Stimulated activated CD4-positive, alpha-beta T cell treated with anti-CD3 and anti-CD28 coated beads, Interleukin-1b, Interleukin-23, amount 100 ng/mL, for 1 hour (primary cell): ENCODE measurements at places on chromosomes 11 and 22.
A peak's percentile ranks its signal among the peaks of the same experiment; 100 is the strongest.

DNA sequence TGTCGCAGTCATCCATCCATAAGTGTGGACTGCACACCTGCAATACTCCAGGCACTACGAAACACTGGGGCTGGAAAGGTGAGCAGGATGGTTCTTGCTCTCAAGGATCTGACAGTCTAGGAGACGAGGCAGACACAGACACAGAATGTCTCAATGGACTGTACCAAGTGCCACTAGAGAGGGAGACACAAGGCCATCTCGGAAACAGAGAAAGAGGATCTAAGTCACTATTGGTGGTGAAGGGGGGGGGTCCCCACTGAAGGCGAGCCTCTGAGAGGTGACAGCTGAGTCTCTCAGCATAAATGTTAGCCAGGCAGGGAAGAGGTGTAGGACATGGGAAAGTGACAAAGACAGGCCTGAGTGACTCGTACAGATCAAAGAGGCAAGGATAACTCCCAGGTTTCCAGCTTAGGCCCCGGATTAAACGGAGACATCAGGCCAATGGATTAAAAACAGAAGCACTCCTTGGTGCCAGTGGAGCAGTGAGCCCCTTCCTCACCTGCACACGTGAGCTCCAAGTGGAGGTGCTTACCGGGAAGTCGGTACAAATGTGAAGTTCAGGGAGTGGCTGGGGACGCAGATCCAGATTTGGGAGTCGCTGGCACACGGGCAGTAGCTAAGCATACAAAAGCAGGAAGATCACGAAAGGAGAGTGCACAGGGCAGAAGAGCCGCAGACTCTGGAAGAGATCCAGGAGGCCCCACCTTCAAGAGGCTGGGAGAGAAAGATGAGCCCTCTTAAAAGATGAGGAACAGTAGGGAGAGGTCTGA, 117.2 kb downstream of the MICAL3 start:
- no peak for DNase-seq

- peak; percentile 1 for DNase-seq
Observed at GRCh38 chr22:25334162-25334490, 114.7 kb downstream of the CRYBB2 start.

DNA sequence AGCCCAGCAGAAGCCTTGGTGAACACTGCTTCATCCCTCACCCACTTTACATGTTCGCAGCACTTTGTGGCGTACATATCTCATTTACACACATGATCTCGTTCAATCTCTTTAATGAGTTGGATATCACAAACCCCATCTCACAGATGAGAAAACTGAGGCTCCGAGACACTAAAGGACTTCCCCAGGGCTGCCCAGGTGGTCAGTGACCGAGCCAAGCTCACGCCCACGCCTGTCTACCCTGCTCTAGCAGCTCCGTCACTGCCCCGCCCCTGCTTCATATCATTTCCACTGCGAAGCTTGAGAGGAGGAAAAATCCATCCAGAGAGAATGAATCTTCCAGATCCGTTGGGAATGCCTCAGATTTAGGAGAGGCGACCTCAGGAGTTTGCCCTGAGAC, 11.8 kb upstream of the DSCAML1 start:
- no peak for DNase-seq

DNA sequence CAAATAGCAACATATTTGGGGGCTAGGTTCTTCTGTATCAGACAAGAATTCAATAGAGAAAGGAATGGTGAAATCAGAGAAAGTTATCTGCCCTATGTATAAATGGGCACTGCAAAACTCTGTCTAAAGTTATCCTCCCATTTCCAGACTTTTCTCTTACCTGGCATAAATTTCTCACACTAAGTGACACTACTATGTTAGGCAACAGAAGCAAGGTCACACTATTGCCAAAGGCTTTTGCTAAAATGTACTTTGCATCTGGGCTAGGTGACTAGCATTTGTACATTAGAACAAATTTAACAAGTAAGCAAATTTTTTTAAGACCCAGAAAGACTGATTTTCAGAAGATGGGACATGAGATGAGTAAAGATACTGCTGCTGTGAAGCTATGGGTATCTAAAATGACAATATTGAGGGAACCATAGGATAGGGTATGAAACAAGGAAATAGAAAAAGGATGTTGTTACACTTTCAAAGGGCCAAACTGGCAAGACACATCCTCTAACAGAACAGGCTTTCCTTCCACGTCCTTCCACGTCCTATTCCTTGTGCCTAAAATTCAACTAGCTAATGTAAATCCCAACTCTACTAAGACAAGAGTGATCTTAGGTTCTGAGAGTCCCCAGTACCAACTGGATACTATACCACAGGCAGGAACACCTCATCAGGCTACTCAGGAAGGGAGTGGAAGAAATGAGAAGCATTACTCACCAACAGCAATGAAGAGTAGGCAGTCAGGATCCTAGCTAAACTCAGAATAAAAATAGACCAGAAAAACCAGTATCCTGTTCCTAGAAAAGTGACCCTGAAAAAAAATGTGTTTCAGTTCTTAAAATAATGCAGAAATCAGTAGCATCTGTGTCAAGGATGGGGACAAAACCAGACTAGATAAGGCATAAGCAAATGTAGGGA, 22.6 kb downstream of the GDPD4 start:
- DNase-seq: no peak

DNA sequence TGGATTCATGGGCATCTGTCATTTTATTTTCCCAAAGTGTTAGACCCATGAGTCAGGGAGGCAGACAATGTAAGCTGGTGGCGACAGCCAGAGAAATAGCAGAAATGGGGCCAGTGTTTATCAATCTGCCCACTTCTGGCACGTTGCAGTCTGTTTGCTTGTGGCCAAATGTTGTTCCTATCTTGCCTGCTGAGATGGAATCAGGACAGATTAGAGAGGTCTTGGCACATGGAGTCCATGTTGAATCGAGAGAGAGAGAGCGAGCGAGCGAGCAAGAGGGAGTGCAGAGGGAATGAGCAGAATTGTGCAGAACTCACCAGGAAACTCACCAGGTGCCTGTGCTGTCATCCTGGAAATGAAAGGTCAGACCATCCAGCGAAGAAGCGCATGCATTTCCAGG, 21.9 kb upstream of the PARVG start:
- DNase-seq: no peak

DNA sequence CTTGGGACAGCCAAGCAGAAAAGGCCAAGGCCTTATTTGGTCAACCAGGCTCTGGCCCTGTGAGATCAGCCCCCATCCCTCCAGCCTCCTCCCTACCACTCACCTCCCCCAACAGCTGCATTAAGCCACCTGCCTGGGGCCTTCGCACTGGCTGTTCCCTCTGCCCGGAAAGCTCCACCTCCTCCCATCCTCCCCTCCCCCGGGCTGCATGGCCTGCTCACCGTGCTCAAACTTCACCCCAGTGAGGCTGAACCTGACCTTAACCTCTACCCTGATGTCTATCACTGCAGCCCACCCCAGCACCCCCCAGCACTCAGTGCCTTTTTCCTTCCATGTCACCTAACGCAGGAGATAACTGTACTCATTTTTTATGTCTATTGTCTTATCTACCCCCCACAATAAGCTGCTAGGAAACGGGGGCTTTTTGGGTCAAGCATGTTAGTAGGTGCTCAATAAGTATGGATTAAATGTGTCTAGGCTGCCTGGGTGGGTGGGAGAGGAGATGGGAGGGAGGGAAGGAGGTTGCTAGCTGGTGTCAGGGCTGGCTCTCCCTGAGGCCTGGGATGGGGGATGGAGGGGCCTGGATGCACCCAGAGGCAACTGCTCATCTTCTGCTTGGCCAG, 912 bp downstream of the PTPRCAP start:
- peak; percentile 47 for DNase-seq

DNA sequence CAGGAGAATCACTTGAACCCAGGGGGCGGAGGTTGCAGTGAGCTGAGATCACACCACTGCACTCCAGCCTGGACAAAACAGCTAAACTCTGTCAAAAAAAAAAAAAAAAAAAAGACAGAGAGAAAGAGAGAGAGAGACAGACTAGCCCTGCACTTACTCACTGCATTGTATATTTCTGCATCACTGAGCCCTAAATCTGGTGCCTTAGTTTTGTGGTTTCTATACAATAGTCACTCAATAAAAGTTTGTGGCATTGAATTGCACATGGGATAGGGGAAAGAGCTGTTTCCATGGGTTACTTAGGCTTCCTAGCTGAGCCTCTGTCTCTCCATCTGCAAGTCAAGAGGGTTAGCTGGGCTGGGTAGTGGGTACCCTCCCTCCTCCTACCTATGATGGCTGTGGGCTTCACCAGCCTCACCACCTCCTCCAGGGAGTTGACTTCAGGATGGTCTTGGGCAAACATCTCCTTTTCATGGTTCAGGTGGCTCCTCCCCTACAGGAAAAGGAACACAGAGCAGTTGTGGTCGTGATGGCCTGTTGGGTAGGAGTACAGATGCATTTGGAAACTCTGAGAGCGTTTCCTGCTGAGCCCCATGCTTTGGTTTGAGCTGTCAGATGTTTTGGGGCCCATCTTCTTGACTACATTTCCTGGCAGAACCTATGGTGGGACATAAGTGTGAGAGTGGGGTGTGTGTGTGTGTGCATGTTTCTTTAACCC, 73.2 kb downstream of the CCDC81 start:
- no peak for DNase-seq

- no peak for DNase-seq
Observed at GRCh38 chr11:67312187-67313021, 9.1 kb downstream of the SSH3 start.

DNA sequence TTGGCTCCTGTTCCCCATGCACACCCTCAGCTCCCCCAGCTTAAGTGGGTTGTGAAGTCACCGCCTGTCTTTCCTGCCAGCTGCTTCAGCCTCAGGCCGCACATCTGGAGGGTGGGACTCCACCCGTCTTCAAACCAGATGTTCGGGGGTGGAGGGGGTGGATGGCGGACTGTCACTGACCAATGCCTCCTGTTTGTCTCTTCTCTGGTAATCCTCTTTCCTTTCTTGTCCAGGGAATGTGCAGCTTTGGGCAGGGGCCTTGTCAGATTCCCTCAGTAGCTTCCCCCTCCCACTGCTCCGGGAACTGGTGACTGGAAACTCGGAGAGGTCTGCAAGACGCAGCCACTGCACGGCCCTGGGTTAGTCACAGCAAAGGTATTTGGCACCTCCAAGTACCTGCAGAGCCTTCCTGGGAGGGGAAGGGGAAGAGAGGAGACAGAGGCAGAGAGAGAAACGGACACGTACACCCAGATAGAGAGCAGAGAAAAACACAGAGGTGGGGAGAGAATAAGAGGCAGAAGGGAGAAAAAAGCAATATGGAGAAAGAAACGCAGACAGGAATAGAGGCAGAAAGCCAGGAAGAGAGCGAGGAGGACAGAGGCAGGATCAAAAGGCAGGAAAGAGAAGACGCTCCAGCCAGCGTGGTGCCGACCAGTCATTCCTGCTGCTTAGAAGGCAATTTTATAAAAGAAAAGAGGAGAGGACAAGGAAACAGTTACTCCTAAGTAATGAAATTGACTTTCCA, 56.1 kb upstream of the TIMP3 start:
- no peak for DNase-seq

DNA sequence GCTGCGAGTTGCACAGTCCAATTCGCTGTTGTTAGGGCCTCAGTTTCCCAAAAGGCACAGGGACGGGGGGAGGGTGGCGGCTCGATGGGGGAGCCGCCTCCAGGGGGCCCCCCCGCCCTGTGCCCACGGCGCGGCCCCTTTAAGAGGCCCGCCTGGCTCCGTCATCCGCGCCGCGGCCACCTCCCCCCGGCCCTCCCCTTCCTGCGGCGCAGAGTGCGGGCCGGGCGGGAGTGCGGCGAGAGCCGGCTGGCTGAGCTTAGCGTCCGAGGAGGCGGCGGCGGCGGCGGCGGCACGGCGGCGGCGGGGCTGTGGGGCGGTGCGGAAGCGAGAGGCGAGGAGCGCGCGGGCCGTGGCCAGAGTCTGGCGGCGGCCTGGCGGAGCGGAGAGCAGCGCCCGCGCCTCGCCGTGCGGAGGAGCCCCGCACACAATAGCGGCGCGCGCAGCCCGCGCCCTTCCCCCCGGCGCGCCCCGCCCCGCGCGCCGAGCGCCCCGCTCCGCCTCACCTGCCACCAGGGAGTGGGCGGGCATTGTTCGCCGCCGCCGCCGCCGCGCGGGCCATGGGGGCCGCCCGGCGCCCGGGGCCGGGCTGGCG, at the start of gene BCR:
Gene BCR, plus strand, starts transcription at position 209 of the 592 bp plus-strand sequence. CDS start 452 bp downstream, outside the sequence.
- DNase-seq: peak; percentile 18

- no peak for DNase-seq
Observed at GRCh38 chr11:22666325-22666687, at the start of gene GAS2. Gene GAS2, plus strand, starts transcription at chr11:22666611. Its CDS starts 8,259 bp downstream, at chr11:22674870.

GRCh38 chr11:60193687-60194433, 11.0 kb upstream of the MS4A6A start:
- peak; percentile 23 for DNase-seq

DNA sequence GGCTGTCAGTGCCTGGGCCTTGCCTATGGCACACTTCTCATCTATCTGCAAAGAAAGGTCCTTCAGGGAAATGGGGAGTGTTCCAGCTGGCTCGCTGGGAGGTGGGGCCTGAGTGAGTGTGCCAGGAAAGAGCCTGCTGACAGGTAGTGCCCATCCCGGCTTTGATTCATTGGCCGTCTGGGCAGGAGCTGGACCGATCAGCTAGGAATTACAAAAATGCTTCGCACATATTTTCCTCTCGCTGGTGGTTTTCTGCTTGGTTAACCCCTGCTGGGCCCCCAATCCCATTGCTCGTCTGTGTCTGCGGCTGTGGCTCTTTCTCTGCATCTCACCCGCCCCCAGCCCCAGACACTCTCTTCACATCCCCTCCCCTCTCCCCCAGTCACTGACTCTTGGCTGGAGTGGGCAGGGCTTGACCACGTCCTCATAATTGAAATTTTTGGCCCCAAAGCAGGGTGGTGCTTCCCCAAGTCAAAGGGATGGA, 10.8 kb downstream of the LIF start:
- DNase-seq: no peak

DNA sequence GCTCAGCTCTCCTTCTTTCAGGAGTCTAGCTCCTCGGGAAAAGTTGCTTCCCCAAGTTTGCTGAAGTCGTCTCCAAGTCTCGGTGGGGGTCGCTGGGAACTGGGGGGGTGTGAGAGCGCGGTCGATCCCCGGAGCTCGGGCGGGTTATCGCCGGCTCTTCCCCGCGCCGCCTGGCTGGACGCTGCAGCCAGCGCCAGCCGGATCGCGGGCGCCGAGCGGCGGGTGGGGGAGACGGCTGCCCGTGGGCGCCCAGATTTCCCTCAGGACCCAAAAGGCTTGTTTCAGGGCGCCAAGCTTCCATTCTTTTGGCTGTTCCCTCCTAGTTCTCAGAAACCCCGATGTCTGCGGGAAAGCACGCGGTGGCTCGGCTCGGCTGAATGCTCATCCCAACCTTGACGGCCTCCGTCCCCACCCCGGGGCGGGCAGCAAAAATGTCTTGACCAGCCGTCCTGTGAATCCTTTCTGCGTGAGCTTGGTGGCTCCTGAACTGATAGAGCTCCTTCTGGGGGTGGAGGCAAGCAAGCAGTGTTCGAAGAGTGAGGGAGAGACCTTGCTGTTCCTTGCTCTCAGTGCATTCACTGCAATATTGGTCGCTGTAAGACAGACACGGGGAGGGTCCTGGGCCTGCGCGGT, 1.7 kb downstream of the ZBTB16 start:
- DNase-seq: no peak

DNA sequence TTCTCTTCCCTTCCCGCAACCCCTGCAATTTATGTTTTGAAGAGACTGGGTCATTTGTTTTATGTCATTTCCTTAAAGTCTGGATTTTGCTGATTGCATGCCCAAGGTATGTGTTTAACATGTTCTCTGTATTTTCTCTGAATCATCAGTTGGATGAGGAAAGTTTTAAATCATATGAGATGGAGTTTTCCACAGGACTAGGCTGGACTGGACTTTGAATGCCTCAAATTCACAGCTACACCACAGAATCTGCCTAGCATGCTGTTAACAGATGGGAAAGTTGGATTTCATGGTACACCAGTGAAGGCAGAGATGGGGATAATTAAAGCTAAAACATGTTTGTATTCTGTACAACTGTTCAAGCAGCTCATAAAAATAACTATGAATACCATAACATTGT, 62.6 kb downstream of the CWC15 start:
- no peak for DNase-seq
